Choroid plexus epithelial cell (primary cell): ENCODE measurements at places on chromosomes 12 and 14.

GRCh38 chr12:121805171-121806008, 1.6 kb downstream of the SETD1B start:
- no peak for DNase-seq

DNA sequence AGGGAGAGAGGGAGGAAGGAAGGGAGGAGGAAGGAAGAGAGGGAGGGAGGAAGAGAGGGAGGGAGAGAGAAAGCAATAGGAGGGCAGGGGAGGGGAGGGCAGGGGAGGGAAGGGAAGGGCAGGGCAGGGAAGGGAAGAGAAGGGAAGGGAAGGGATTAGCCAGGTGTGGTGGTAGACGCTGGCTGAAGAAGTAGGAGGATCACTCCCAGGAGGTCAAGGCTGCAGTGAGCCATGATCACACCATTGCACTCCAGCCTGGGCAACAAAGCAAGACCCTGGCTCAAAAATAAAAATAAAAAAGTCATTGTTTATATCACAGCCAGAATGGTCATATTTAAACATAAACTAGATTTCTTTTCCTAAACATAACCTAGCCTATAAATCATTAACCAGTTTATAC, 20.4 kb upstream of the EEA1 start:
- DNase-seq = no peak

DNA sequence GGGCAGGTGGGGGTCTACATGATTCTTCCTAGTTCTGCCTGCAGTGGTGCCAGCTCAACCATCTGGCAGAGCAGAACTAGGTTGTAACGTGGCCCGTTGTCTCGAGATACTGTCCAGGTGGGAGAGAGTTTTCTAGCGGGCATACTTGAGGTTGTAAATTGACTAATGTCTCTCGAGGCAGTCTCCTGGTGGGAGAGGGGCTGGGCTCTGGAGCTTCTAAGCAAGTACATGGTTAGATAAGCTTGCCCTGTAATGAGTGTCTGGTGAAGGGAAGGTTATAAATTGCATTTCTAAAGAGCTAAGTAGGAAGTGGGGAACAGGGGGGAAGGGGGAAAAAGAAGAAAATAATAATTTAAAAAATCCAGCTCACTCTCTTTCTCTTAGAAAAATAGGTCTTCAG, 18.1 kb downstream of the BDKRB1 start:
- no peak for DNase-seq

GRCh38 chr14:104657101-104657524, 32.3 kb upstream of the INF2 start:
- DNase-seq = no peak

GRCh38 chr12:62471734-62472133, 5.1 kb downstream of the MON2 start:
- no peak for DNase-seq

- no peak for DNase-seq
These were observed 143.8 kb upstream of the CLEC14A start for GRCh38 chr14:38399652-38400051.

GRCh38 chr12:26250801-26251200, 55.4 kb downstream of the SSPN start:
- DNase-seq = peak; percentile 71

DNA sequence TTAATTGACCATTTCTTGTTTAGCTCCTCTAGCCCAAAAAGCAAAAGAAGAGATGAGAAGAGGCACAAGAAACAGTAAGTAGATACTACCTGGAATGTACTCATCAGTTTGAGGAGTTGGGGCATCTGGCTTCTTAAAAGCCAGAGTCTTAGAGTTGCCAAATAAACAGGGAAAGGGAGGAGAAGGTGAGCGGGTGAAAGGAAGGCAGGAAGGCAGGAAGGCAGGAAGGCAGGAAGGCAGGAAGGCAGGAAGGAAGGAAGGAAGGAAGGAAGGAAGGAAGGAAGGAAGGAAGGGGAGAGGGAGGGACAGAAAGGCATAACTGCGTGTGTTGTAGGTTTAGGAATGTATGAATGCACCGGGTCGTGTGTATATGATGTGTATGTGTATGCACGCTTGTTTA, 56.7 kb upstream of the HSPB8 start:
- DNase-seq = no peak

DNA sequence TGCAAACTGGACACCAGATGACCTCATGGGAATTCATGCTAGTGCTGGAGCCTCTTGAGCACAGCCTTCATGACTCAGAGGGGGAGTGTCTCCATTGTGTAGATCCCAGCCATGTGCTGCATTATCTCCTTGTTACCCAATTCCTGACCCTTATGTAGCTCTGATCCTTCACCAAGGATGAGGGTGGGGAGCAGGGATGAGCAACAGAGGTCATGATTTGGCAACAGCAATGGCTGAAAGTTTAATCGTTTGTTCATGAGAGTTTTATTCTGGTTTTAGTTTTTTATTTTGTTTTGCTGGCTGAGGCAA, 9.5 kb upstream of the BDKRB1 start:
- DNase-seq = peak; percentile 97
